ENCODE measurements at places on chromosomes 5 and 9.

DNA sequence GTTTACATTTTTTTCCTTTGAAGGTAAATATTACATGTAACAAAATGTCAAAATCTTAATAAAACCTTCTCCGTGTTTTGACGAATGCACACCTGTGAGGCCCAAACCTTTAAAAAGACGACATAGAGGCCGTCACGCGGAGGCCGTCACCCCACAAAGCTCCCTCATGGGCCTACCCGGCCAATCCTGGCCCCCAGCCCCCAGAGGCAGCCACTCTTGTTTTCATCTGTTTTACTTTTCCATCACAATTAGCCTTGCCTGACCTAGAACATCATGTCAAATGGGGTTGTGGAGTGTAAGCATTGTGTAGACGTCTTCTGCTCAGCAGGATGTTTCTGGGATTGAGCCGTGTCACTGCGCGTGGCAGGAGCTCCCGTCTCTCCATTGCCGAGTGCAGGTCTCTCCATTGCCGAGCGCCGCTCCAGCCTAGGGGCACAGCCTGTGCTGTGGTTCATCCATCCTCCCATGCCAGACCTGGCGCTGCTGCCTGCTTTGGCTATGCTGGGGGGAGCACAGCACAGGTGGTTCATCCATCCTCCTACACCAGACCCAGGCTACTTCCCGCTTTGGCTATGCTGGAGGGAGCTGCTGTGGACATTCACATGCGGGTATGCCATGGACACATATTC is 52.2 kb upstream of the IRX4 start:
- no peak for DNase-seq

GRCh38 chr9:93813221-93814076 is 141.7 kb downstream of the BARX1 start:
- no peak for DNase-seq

DNA sequence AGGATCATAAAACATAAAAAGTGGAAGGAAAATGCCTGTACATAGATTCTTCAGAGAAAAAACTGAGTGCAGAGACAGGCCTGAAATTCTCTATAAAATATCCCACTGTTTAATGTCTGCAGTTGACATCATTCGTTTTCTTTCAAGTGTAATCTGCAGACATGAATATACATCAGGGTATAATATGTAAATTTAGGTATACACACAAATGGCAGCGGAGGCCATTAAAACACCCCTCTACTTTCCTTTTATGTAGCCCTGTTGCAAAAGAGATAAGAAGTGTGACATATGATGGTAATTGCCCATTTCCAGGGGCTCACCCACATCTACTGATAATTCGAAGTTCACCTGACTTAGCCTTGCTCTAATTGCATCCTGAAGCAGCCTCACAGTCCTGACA is 164.3 kb downstream of the SLC24A2 start:
- no peak for DNase-seq

- DNase-seq = peak; percentile 83
These were observed 20.4 kb upstream of the PRUNE2 start for GRCh38 chr9:76926324-76926741.

GRCh38 chr5:169803077-169803981 is 166.3 kb downstream of the DOCK2 start:
- DNase-seq = peak; percentile 90

DNA sequence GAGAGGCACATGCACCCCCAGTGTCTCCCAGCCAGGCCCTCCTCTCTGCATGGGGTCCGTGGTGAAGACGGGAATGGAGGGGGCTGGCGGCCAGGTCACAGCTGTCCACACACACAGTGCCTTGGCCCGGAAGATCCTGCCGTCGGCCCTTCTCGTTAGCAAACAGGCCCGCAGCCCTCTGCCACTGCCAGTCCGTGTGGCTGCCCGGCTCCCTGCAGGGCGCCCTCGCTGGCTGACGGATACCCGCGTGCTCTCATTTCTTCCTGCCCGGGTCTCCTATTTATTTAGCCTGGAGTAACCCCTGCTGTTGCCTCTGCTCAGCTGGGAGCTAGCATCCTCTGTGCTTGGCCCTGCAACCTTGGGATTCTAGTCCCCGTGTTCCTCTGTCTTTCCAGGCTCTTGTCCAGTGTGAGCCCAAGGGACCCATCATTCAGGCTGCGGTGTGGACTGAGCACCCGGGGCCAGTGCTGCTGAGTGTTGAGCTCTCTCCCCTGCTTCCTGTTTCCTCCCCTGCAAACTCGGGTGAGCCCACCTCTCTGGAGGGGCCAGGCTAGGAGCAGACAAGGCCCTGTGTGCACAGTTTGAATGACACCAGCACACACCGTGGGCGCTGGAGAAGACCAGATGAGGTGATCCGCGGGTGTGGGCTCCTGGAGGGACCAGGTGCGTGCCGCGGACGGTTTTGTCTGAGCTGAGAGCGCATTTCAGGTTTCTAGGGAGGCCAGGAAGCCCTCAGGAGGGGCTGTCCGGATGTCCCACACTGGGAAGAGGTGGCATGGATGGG is 14.6 kb upstream of the RNU6ATAC start:
- peak; percentile 55 for DNase-seq

DNA sequence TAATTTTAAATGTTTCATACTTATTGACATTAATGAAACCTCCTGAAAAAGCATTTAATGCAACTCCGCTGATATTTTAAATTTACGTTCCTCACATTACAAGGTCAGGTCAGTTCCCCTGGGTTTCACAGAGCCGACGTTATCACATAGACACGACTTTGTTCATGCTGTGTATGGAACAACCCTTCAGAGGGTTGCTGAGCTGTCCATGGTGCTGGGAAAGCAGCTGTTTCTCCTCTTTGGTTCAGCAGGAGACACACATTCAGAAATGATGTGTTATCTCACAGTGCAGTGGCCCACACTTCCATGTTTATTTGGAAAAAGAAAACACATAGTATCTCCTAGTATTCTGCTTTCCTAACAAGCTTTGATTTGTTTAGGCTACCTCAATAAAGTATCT is 53.5 kb downstream of the PPP2R2B start:
- no peak for DNase-seq

GRCh38 chr9:134509281-134509680 is 132.3 kb upstream of the COL5A1 start:
- no peak for DNase-seq

GRCh38 chr9:643966-644365 is 197.5 kb upstream of the DMRT1 start:
- DNase-seq = no peak

GRCh38 chr5:160605266-160605665 is 183.6 kb downstream of the PTTG1 start:
- no peak for DNase-seq

DNA sequence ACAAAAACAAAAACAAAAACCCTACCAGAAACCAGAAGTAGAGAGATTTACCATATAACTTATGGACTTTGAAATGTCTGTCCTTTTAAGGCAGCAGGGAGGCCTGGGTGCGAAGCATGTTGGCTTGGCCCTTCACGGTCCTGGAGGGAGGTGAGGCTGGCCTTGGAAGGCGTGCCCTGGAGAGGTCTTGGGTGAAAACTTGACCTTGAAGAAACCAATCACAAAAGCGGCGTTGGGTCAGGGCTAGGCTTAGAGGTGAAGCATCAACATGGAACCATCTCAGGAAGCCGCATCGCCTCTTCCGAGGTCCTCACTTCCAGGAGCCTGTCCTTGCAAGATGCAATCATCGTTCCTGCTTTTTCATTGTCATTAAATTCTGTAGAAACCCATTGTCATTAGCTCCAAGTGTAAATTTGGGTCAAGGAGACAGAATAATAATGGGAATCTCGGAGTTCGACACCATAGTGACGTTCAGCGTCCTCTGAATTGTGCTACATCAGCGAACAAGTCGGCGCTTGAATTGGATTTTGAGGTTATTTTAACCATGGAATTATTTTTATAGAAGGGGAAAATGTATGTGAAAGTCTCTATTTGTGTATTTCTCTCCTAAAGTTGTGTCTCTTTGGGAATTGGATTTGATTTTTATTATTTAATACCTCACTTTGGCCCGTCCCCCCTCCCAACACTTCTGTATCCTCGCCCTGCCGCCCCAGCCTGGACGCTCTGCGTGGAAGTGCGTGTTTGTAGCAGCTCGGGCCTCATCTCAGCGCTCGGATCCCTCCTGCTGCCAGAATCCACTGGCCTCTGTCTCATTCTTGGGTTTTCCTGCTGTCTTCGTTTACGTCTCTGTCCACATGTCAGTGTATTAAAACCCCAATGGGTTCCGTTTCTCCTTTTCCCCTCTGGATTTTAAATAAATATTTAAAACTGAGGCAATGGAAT is 11.1 kb upstream of the ORM1 start:
- no peak for DNase-seq

DNA sequence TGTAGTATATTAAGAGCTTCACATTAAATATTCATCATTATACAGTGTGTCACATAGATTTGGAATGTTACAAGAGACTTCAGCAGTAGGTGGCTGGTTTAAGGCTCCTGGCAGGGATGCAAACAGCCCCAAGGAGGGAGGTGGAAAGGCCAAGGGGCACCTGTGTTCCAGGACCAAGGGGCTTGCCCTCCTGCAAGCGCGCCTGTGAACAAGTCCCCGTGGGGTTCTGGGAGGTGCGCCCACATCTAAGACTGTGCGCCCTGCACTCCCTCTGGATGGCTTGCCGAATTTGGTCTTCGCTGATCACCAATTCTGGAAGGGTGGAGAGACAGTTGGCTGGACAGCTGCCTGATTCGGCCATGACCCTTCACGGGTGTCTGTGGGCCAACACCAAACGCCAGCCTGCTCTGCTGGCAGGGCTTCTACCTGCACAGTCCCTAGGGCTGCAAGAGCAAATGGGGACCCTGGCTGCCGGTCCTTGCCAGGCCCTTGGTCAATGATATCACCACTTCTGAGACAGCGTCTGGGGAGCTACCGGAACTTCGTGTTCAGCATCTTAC is 12.1 kb upstream of the SLC25A51 start:
- DNase-seq = no peak

DNA sequence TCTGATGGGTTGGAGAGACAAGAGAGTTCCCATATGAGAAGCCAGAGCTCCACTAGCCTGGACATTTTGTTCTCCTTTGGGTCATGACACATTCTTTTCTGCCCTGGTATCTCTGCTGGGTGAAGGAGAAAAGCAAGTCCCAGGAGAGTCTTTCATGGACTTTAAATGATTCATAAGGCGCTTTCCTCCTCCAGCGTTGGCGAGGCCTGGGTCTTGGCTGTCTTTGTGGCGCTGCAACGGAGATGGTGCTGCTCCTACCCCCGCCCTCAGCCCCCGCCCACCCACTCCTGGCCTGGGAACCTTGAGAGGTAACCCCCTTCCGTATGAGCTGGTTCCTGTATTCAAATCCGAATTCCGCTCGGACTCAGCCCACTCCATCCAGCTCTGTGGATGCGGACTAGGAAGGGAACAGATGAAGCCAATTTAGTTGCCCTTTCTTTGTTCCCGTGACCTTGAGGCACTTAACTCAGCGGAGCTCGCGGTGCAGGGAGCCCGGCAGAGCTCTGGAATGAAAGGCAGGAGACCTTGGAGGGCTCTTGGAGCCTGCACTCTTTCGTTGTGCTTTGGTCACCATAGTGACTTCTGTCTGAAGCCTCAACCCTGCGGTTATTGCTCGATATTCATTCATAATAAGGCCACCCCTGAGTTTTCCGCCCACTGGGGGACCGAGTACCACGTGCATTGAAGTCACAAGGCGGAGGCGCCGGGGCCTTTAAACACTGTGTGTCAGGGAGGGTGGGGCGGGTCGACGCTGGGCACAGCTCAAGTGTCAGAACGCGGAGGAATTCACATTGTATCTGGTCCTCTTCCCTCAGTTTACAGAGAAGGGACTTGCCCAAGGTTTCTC is 14.0 kb upstream of the PWWP2A start:
- DNase-seq = peak; percentile 35

DNA sequence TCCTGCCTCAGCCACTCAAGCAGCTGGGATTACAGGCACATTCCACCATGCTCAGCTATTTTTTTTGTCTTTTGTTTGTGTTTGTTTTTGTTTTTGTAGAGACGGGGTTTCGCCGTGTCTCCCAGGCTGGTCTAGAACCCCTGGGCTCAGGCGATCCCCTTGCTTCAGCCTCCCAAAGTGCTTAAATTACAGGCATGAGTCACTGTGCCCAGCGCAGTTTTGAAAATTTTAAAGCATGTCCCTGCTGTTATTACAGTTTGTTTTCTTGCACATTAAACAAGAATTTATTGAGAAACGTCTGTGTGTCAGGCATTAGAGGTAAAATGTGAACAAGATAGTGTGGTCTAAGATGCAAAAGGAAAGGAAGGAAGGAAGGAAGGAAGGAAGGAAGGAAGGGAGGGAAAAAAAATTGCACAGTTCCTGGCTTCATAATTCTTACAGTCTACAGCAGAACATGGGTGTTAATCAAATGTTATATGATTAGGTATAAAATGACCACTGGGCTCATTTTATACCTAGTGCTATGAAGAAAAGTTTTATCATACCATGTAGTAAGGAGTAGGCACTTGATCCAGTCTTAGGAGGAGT is 205.4 kb downstream of the SNX18 start:
- no peak for DNase-seq

GRCh38 chr5:181161534-181162175 is 14.3 kb downstream of the OR2V2 start:
- no peak for DNase-seq

DNA sequence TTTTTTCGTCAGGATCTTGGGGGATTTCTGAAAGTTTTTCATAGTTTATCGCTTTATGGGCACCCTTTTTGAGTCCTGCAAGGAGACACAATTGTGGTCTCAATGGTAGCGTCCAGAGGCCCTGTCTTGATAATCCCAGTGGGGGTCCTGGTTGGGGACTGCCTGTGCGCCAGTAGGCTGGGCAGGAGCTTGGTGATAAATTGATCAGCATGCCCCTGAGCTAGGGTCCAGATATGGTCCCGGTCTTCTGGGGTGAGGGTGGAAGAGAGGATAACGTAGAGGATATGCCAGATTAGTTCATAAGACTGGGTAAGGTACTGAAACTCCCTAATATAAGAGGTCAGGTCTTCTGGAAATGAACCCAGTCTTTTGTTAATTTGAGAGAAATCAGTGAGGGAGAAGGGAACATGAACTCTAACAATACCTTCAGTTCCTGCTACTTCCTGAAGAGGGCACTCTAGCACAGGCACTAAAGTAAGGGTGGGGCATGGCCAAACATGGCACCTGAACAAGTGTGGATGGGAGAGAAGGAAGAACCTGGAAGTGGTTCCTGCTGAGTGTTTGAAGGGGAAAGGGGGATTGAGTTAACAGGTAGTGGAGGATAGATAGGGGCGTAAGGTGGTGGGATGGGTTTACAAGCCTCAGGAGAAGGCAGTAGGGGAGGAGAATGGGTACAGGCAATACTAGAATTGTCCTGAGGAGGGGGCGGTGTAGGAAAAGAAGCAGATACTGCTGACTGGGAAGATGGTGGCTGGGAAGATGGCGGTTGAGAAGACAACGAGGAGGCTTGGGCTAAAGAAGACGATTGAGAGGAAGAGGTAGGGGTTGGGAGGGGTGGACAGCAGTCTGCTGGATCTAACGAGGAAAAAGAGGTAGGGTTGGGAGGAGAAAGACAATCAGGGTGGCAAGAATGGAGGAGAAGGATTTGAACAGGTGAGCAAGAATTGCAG is 33.8 kb upstream of the ANXA2R start:
- peak; percentile 38 for DNase-seq

DNA sequence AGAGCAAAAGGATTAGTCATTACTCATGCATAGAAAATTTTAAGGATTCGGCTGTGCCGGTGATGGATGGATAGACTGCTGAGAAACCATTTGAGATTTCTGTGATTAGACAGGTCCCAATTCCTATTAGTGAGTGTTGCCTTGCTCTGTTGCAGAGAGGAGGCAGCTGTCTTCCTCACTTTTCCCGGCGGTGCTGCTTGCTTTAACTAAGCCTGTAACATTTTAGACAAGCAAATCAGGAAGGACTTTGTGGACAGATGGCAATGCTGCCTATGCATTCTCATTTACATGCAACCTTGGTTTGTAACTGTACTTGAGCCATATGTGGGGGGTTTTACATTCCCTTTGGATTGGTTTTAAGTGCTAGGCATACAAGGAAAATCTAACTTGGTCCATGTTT is 1176.3 kb downstream of the CDH18 start:
- DNase-seq = no peak

GRCh38 chr9:110807956-110808598 is 139.5 kb downstream of the MUSK start:
- no peak for DNase-seq

All from AG08395 (cell line).